ENCODE measurements at places on chromosomes 2 and 18. TPM values are rescaled to one million over a fixed set of nuclear protein-coding genes. Genes with fewer than 3 reads are reported as not detected.

DNA sequence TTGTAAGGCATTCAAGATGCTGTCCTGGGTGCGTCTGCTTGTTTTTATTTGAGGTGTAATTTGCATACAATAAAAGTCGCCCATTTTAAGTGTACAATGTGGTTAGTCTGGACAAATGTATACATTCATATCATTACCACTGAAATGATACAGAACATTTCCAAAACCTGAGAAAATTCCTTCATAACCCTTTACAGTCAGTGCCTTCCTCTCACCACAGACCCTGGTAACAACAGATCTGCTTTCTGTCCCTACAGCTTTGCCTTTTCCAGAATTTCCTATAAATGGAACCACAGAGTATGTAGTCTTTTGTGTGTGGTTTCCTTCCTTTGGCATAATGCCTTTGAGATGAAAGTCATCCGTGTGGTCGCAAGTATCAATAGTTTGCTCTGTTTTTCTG is 45.8 kb upstream of the NFU1 start:
- no peak for DNase-seq

- DNase-seq, result no peak
Observed at GRCh38 chr2:100105678-100106054, 36.7 kb downstream of the AFF3 start.

- DNase-seq, result peak; percentile 67
Observed at GRCh38 chr2:186848873-186849578, at the start of gene ZSWIM2. Gene ZSWIM2, minus strand, starts transcription at chr2:186849170. Its CDS starts 40 bp downstream, at chr2:186849130.

DNA sequence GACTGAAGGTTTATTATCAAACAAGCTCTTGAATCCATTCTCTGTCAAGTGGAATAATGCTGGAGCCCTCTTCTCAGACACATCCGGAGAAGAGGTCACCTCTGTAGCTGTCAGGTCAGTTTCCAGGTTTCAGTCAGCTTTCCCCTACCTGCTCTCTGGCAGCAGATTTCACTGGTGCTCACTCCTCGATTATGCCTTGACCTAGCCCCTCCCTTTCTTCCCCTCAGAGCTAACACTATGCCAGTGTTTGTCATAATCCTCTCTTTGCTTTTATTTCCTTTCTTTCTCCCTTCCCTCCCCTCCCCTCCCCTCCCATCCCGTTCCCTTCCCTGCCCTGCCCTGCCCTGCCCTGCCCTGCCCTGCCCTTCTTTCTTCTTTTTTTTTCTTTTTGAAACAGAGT is 22.5 kb upstream of the PLEKHM3 start:
- no peak for DNase-seq

The GPC1 gene
- total RNA-seq, result 1,139 TPM

- DNase-seq, result no peak
Observed at GRCh38 chr18:6174983-6175745, 239.5 kb downstream of the L3MBTL4 start.

- no peak for DNase-seq
Observed at GRCh38 chr18:75477900-75478299, 50.4 kb upstream of the SMIM21 start.

- DNase-seq, result no peak
Observed at GRCh38 chr2:68411397-68412126, 46.5 kb downstream of the PLEK start.
